ENCODE measurements at places on chromosomes 6 and 20. TPM values are rescaled to one million over a fixed set of nuclear protein-coding genes. Genes with fewer than 3 reads are reported as not detected.

DNA sequence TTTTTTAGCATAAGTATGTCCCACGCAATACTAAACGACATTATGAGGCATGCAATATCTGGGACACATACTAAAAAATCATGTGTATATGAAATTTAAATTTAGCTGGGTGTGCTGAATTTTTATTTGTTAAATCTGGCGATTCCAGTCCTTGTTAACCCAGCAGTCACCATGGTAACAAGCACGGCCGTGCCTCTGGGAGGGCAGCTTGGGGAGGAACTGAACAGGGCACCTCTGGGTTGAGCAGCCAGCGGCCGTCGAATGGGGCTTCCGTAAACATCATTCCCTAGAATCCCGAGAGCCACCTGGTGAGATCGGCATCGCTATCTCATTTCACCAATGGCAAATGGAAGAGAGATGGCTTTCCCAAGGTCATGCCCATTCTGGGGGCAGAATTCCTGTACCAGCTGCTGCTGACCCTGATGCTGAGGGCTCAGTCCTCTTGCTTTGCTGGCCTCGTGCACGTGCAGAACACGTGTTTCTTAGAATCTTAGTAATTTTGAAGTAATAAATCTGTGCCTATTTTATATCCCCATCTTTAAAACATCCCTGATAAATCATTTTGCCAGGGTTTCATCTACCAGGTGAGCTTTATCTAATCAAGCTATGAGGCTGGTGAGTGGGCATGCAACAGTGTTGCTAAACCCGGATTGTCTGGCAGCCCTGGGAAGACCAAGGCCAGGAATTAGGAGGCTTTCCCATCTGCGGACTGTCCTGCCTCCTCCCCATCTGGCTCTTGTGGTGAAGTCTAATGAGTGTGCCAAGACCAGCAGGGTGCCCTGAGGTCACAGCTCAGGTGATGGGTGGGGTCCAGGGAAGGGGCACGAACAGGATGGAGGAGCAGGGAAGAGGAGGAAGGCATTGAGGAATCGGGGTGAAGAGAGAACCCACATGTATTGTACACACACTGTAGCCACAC, 85.1 kb downstream of the AGPAT4 start:
- no peak for DNase-seq

The ASIP gene
- total RNA-seq, result 37.6 TPM

DNA sequence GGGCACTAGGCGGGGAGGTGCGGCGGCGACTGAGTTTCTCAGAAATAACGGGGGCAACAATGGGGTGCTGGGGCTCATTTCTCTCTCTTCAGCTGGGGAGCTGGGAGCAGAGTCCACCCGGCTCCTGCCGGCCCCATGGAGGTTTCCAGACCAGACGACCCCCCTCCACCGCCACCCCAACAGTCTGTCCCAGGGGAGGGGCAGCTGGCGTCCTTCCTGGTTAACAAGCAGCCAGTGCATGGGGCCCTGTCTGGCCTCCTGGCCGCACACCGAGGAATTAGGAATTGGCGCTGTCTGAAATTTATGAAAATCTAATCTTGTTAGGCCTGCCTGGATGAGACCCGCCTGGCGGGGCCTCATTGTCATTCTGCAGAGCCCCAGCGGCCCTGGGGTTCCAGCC, 42.4 kb downstream of the PMEPA1 start:
- no peak for DNase-seq

DNA sequence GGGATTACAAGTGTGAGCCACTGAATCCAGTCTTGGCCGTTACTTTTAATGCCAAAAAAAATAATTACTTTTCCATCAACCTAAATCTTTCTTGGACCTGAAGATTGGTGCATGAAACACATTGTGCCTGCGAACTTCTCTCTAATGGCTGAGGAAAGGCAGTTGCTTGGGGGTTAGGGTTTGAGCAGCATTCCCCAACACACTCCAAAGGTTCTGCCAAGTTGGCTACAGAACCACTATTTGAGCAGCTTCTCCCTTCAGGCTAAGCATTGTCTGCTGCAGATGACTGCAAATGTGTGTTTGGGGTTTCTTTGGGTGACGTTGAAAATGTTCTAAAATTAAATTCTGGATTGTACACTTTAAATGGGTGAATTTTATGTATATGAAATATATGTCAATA, 6.3 kb upstream of the LBP start:
- no peak for DNase-seq

DNA sequence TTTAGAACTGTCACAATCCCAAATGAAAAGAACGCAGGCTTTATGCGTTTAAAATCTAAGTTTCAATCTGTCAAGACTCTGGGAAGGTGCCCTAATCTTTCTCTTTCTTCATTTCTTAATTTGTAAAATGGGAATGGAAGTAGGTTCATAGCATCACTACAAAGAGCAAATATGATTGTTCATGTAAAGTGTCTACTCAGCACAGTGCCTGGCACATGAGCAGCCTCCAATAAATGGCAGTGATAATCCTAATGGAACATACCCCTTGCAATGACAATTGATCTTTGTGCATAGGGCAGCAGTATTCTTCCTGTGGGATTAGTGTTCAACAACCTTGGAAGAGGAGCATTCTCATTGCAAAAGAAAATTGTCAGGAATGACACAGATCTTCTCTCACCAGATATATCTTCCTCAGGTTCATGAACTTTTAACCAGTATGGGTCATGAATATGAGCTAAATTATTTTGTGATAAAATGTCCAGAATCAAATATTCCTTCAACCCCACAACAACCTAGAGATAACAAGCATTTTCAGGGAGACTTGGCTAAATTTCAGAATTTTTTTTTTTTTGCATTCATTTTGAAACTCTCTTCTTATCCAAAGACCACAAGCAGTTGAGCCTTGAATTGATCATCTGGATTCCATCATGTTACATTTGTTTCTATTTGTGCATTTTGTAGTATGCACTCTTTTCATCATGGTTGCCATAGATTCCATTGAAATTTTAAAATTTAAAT, 149.1 kb downstream of the TBX18 start:
- DNase-seq, result no peak
